ENCODE measurements at places on chromosomes 1 and 21. TPM values are rescaled to one million over a fixed set of nuclear protein-coding genes. Genes with fewer than 3 reads are reported as not detected.

DNA sequence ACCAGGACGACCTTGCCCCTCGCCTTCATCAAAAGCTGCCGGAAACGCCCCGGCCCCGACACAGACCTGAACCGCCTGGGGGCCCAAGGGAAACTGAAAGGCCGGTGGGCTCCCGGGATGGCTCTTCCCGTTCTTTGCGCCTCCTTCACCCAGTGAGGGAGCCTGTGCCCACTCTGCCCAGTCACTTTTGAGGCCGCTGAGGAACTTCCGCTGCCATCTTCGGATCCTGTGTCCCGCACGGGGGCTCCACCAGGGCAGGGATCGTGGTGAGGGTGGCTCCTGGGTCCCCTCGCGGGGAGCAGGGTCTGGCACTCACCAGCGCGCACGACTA is 104.0 kb downstream of the PPIAL4G start:
- DNase-seq = no peak

DNA sequence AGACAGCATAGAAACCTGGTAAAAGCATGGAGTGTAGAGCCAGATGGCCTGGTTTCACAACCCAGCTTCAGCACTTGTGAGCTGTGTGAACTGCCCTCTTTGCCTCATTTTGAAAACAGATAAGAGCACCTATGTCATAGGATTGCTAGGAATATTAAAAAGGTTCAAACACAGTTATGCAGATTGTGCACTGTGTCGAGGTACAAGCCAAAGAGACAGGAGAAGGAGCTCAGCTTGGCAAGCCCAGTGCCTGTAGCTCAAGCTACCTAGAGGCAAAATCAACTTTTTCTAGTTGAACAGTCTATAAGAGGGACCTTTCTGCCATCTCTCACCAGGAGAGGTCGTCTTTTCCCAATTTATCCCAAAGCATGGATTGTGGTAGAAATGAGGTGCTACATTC is 5.0 kb downstream of the CHODL start:
- DNase-seq = no peak

- no peak for DNase-seq
These were observed 10.7 kb upstream of the FHAD1 start for GRCh38 chr1:15236321-15236721.

- DNase-seq = no peak
These were observed 12.2 kb upstream of the CCDC27 start for GRCh38 chr1:3740042-3740441.

DNA sequence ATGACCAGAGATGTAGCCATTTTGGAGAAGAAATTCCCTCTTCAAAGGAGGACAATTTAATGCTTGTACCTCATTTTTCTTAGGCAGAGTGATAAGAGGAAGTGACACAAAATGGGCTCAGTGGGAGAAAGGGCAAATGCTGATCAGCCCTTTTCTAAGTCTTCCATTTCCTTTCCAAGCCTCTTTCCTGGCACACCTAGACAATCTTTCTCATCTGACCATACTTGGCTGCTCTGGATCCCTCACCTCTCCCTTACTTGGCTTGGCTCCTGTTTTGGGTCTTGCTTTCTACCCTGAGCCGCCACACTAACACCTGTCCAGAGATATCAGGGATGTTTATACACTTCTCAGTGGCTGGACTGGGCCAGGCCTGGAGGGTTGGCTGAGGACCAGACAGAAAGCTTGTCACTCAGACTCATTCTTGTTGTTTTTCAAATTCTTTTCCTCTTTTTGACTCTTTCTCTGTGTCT is 13.1 kb downstream of the TXNIP start:
- no peak for DNase-seq

- no peak for DNase-seq
These were observed 156.2 kb upstream of the C8B start for GRCh38 chr1:57122031-57122430.

DNA sequence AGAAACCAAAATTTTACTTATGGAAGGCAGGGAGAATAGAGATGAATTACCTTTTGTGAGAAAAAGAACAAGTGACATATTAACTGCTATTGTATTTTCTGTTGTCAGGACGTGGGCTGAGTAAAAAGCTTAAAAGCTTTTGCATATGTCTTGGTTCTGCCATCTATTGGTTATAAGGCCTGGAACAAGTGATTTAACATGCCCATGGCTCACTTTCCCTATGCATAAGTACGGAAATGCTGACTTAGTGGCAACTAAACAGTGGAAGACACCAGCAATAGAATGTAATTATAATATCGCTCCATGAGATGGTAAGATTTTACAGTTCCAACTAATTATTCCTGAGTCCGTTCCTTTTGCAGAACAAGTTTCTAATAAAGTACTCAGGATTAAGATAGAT is 6.7 kb upstream of the CTSS start:
- no peak for DNase-seq

- no peak for DNase-seq
These were observed 269.3 kb upstream of the NFIA start for GRCh38 chr1:60813071-60813470.

- peak; percentile 50 for DNase-seq
These were observed 257.3 kb downstream of the CAMTA1 start for GRCh38 chr1:7042322-7043190.

DNA sequence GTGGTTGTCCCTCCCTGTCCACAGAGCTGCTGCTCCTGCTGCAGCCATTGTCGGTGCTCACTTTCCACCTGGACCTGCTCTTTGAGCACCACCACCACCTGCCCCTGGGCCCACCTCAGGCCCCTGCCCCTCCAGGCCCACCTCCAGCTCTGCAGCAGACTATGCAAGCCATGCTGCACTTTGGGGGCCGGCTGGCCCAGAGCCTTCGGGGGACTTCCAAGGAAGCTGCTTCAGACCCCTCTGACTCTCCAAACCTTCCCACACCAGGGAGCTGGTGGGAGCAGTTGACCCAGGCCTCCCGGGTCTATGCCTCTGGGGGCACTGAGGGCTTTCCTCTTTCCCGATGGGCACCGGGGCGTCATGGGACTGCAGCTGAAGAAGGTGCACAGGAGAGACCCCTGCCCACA is 5.9 kb downstream of the RUSC1 start:
- DNase-seq = no peak

DNA sequence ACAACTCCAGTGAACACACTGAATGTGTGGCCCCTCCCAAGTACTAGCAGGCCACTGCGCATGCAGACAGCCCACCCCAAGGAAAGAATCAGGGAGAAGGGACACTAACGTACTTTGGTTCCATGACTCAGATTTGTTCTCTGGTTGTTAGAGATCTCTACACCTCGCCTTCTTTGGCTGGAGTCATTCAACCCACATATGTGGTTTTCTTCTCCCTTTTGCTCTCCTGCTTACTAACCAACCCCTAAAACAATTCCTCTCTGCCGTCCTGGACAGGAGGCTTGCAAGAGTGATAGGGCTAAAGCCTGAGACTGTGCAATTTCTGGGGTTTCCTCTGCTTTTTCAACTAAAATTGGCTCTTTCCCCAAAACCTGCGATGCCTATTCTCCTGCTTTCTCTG is 5.7 kb upstream of the CD48 start:
- no peak for DNase-seq

GRCh38 chr1:59971464-59971911 is 44.9 kb upstream of the CYP2J2 start:
- peak; percentile 42 for DNase-seq

GRCh38 chr1:212545941-212546635 is 62.5 kb upstream of the ATF3 start:
- no peak for DNase-seq

GRCh38 chr1:14517841-14518180 is 80.7 kb upstream of the KAZN start:
- no peak for DNase-seq

GRCh38 chr1:176603696-176604095 is 140.7 kb downstream of the PAPPA2 start:
- DNase-seq = no peak

DNA sequence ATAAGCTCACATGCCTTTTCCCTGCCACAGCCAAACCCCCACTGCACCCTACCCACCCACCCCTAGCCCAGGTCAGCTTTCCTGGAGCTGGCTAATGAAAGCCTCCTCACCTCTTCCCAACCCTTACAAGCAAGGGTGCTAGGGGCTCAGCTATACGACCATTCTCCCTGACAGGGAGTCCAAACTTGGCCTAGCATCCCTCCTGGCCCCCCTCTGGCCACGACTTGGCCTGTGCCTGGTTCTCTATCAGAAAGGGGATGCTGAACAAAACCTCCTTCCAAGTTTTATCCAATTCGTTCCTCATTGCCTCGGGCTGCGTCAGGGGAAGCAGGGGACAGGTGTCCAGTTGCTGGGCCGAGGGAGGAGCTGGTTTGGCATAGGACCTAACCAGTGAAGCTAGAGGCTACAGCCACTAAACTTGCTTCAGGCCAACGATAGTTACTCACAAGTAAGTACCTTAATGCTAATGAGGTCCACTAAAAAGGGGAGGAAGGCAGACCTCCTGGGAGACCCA is 8.6 kb downstream of the TMEM81 start:
- no peak for DNase-seq

GRCh38 chr1:79603843-79604242 is 597.3 kb upstream of the ADGRL4 start:
- no peak for DNase-seq

DNA sequence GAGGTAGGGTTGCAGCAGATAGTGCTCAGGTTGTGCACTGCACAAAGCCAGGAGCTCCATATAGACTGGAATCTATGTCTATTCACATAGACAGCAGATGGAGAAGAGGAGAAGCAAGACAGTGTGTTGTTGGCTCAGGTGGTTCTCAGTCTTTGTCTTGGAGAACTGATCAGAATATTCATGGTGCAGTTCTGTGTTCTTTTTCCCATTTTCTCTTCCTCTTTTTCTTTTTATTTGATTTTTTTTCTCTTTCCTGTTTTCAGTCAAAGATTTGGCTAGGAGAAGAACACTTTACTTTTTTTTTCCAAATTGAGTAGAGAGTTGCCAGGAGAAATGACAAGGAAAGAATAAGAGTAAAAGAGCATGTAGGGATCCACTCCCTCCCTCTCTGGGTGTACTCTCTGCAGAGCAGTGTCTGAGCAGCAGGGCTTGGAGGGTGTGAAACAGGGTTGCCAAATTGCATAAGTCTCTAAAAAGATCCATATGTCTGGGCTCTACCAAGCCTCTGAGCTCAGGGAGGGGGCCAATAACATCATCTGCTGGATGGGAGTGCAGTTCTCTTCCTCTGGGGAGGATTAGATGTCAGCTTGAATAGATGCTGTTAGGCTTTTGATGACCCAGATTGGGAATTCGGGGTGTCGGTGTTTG is 8.7 kb upstream of the CD34 start:
- no peak for DNase-seq

- DNase-seq = peak; percentile 42
These were observed 138.4 kb downstream of the SYT2 start for GRCh38 chr1:202571719-202572339.

GRCh38 chr1:221440658-221441057 is 301.2 kb downstream of the DUSP10 start:
- no peak for DNase-seq

S100A7 gene
- not detected for polyA plus RNA-seq

HSD11B1 gene
- not detected for polyA plus RNA-seq

WRAP73 gene
- polyA plus RNA-seq = 15.4 TPM

DVL1 gene
- polyA plus RNA-seq = 43.9 TPM

IL10 gene
- not detected for polyA plus RNA-seq

GABRD gene
- polyA plus RNA-seq = 0.38 TPM

ZBTB8OS gene
- polyA plus RNA-seq = 106 TPM

AIM2 gene
- not detected for polyA plus RNA-seq

DNALI1 gene
- not detected for polyA plus RNA-seq

MAN1A2 gene
- 8.5 TPM for polyA plus RNA-seq

SMIM34 gene
- not detected for polyA plus RNA-seq

GOLT1A gene
- polyA plus RNA-seq = 2.4 TPM

TMCO1 gene
- polyA plus RNA-seq = 151 TPM

TSPEAR gene
- not detected for polyA plus RNA-seq

RAB7B gene
- polyA plus RNA-seq = 0.30 TPM

Data from A549 (cell line).